ENCODE measurements at places on chromosomes 6 and 20.

DNA sequence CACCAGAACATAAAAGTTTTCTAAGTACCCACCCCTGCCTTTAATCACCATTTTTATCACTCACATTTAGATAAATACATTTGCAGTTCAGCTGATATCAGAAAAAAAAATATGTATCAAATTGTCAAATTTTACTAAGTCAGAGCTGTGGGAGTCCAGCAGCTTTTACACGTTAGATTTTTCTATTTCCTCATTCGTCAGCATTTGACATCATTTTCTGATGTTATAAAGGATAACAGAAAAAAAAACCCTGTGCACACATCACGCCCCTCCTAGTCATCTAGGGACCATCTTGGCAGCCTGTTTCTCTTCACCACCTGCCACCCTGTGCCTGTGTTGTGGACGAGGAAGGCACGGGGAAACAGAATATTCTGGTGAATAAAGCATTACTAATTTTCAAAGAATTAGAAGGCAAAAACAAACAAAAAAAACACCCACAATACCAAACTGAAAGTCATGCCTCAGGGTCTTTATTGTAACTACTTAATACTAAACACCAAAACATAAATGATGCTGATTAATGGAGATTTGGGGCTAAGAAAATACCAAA lies 12.4 kb downstream of the B4GALT5 start:
- DNase-seq, result no peak

DNA sequence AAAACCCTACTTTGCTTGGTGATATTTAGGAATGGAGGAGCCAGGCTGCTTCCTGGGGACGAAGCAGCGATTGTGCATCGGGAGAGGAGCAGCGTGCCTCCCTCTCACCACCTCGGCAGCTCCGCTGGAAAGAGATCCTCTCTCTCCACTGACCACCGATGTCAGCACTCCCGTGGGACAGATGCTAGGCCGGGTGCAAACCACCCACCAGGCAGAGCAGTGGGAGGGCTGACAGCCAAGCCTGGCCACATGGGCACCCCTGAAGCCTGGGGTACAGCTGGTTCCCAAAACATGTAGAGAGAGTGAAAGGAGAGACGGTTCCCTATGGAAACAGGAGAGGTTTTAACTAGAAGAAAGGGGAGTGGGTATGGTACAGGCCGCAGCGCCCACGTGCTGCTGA lies 220.0 kb downstream of the ANKRD60 start:
- no peak for DNase-seq

DNA sequence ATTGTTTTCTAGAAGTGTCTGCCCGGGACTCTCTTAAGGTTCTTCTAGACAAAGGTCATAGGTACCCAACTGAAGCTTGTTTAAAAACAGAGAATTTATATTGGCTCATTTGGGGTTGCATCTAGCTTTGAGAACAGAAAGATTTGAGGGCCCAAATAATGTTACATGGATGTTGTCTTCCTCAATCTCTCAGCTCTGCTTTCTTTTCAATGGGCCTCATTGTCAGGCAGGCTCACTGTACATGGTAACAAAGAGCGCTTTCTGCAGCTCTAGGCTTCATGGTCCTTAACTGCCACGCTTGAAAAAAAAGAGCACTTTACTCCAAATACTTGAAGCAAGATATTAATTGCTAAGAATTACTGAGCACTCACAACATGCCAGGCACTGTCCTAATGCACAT lies 22.2 kb downstream of the NHLRC1 start:
- DNase-seq, result no peak

GRCh38 chr20:57714409-57715267 lies 4.8 kb upstream of the PMEPA1 start:
- DNase-seq, result no peak

GRCh38 chr6:160766657-160766988 lies 64.6 kb downstream of the PLG start:
- DNase-seq, result no peak

DNA sequence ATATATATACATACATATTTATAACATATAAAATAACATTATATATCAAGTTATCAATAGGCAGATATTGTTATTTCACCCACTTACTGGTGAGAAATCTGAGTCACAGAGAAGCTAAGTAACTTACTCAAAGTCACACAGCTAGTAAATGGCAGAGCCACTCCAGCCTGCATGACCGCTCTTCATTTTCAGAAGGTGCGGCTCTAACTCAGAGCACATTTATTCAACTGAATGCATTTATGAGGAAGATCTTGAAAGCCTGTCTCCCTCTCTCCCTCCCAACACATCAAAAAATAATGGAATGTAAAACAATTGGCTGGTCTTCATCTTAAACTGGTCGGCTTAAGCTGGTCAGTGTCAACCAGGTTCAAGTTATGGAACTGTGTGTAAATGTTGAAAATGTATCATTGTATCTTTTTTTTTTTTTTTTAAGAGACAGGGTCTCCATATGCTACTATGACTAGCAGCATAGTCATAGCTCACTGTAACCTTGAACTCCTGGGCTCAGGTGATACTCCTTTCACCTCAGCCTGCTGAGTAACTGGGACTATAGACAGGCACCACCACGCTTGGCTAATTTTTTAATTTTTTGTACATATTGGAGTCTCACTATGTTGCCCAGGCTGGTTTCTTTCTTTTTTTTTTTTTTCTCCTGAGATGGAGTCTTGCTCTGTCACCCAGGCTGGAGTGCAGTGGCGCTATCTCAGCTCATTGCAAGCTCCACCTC lies 70.7 kb upstream of the NCOA3 start:
- DNase-seq, result no peak

GRCh38 chr20:59837623-59838394 lies 95.6 kb downstream of the SYCP2 start:
- no peak for DNase-seq

DNA sequence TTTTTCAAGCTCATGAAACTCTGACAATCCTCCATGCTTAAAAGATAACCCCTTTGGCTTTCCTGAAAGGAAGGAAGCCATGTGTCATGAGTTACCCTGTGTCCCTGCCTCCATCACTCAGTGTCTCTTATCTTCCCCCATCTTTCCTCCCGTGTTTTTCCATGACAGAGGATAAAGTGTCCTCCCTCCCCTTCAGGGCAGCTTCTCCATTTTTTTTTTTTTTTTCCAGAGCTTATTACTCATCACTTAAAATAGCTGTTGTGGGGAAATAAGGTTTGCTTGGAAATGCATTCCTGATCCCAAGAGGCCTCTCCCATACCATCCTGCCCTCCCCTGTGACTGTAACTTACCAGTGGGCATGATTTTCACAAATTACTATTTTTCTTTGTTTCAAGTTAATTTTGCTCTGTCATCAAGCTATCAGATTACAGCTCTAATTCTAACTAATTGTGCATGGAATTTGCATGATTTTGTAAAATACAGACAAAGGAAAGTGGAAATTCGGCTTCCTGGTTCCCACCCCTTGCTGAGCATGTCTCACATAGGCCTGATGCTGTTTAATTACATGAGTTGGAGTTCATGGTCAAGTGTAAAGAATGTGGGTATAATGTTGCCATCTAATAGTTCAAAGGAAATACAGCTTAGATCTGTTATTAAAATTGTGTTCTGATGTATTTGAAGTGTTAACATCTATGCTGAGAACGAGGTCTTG lies 614.5 kb upstream of the FLRT3 start:
- no peak for DNase-seq

DNA sequence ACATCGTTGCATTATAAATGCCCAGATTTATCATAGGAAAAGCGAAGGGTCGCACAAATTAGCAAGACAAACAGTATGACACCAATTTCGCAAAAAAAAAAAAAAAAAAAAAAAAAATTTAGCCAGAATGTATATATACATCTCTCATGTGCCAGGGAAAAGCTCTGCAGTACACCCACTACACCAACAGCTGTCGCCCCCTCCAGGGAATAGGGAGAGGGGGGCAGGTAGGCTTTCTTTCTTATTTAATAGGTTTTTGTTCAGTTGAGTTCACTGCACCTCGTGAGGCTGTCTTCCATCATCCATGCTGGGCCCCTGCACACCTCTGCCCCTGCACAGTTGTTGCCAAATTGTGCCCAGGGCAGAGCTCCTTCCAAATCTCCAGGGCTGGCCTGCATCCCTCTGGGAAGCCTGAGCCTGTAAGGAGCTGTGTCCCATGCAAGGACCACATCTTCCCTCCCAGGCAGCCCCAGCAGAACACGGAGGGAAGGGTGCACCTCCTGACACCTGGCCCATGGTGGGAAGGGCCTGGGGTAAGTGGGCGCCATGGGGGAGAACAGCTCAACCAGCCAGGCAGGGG lies 85.4 kb downstream of the NINL start:
- no peak for DNase-seq

- peak; percentile 40 for DNase-seq
Measured at GRCh38 chr6:134436281-134436815, 118.4 kb upstream of the SGK1 start.

- no peak for DNase-seq
Measured at GRCh38 chr6:14272737-14273085, 155.1 kb downstream of the CD83 start.

DNA sequence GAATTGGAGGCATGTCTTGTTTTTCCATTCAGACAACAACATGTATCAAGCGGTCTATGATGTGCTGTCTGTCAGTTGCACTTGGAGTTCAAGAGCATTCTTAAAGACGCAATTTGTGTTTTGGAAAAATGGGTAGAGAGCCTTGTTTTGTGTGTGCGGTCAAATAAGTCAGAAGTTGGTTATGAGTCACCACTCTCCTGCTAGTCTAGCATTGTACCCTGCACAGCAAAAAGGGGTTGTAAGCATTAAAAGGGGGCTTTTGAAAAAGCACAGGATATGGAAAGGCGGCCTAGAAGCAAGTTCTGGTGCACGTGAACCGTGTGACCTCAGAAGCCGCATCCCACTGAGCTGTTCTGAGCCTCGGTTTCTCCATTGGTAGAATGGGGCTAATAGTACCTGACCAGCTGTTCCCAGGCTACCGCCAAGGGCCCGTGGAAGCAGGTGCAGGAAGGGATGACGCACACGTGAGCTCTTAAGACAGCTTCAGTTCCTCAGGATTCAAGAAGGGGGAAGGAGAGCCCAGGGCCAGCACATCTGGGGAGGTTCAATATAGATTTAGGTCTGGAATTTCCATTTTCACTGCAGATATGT lies 61.6 kb upstream of the SNX9 start:
- no peak for DNase-seq

- DNase-seq, result no peak
Measured at GRCh38 chr6:105504706-105505105, 101.8 kb upstream of the PREP start.

DNA sequence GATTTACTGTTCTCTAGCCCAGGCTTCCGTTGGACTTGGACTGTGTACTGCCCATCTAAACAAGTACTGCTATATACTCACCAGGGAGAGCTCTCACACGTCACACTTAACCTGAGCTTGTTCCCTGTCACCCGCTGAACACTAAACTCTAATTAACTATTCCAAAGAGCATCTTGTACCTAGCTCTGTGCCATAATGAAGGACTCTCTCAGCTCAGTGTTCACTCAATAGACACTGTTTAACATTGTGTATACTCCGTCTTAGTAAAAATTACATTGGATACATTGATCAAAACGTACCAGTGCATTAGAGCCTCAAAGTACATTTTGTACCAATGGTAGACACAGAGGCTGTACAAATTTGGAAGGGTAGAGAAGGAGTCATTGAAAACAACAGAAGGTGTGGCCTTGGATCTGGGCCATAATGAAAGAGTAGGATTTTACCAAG lies 55.4 kb upstream of the EPHA7 start:
- no peak for DNase-seq

GRCh38 chr6:66186756-66187155 lies 479.7 kb upstream of the EYS start:
- DNase-seq, result no peak

- no peak for DNase-seq
Measured at GRCh38 chr6:113147544-113147943, 709.6 kb upstream of the MARCKS start.

DNA sequence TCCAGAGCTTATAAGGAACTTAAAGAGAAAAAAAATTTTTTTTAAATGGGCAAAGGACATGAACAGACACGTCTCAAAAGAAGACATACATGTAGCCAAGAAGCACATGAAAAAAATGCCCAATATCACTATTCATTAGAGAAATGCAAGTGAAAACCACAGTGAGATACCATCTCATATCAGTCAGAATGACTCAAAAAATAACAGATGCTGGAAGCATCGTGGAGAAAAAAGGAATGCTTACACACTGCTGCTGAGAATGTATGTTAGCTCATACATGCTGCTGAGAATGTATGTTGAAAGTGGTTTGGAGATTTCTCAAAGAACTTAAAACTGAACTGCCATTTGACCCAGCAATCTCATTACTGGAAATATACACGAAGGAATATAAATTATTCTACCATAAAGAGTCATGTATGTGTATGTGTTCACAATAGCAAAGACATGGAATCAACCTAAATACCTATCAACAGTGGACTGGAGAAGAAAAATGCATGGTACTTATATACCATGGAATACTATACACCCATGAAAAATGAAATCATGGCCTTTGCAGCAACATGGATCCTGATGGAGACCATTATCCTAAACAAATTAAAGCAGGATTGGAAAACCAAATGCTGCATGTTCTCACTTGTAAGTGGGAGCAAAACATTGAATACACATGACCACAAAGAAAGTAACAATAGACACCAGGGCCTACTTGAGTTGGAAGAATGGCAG lies 5.2 kb downstream of the OR11A1 start:
- DNase-seq, result no peak

GRCh38 chr6:147077251-147077650 lies 127.0 kb upstream of the STXBP5 start:
- DNase-seq, result no peak

DNA sequence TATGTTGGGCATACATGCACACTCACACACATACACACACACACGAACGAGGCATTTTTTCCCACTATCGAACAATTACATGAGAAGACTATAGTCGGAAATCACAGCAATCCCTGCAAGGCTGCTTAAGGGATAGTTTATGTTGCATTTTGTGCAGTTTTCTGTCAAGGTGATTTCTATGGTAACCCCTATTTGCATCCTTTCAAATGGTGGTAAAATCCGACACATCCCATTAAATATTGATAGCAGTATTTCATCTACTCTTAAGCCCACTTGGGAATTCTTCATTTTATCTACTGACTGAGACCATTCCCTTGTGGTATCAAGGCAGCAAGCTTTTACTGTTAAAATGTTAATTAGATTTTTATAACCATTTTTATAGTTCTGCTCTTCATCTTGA lies 457.8 kb downstream of the HACE1 start:
- DNase-seq, result no peak

- peak; percentile 78 for DNase-seq
Measured at GRCh38 chr6:157323255-157323965, at the start of gene TMEM242. Gene TMEM242, minus strand, starts transcription at chr6:157323519. Its CDS starts 20 bp downstream, at chr6:157323499.

GRCh38 chr6:93523365-93523764 lies 104.0 kb upstream of the EPHA7 start:
- DNase-seq, result no peak

- no peak for DNase-seq
Measured at GRCh38 chr6:137811916-137812553, 55.0 kb upstream of the TNFAIP3 start.

GRCh38 chr6:72616406-72617015 lies 5.4 kb upstream of the KCNQ5 start:
- no peak for DNase-seq

GRCh38 chr6:41723530-41724227 lies 11.7 kb downstream of the TFEB start:
- no peak for DNase-seq

GRCh38 chr20:1539816-1540419 lies 17.6 kb downstream of the SIRPD start:
- no peak for DNase-seq

GRCh38 chr20:13659288-13659687 lies 20.6 kb upstream of the TASP1 start:
- DNase-seq, result no peak

Measured in stimulated activated CD8-positive, alpha-beta memory T cell treated with anti-CD3 and anti-CD28 coated beads, Interleukin-15, amount 100 ng/mL, for 4 hours (primary cell).